ENCODE measurements at places on chromosomes 5 and 9. TPM values are rescaled to one million over a fixed set of nuclear protein-coding genes. Genes with fewer than 3 reads are reported as not detected.

Gene SLC6A18
- total RNA-seq = not detected

Gene ACOT12
- not detected for total RNA-seq

Gene C5orf46
- not detected for total RNA-seq

Gene KYAT1
- total RNA-seq = 8.2 TPM

Gene FAM240B
- not detected for total RNA-seq

Gene PCDHB5
- total RNA-seq = 0.47 TPM

Gene PCDHGA6
- 0.73 TPM for total RNA-seq

Gene C9orf57
- not detected for total RNA-seq

Data from mammary microvascular endothelial cell (primary cell).